ENCODE measurements at places on chromosomes 7 and 10.

DNA sequence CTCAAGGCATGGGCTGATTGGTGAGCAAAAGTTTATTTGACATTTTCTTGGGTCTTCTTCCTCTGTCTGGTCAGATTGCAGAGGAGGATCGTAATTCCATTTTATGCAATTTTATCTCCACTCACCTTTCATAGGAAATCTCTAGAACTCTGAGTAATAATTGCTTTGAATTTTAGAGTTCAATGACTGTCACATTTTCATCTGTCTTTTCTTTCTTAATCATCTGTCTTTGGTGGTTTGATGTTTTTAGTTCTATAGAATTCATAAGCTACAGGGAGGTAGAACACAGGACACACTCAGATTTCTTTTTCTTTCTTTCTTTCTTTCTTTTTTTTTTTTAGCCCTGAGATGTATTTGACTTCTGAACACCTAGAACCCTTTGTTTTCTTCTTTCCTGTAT lies 11.6 kb downstream of the GATA3 start:
- no peak for DNase-seq
- peaks cover 26% of the 10 kb centered on the region for H3K27me3 ChIP-seq
- H3K4me3 ChIP-seq: no peak overlapping the region
- H3K36me3 ChIP-seq: no peaks in the 10 kb centered on the region
- no peak overlapping the region for H3K27ac ChIP-seq
- peaks cover 7% of the 10 kb centered on the region for H3K4me1 ChIP-seq

DNA sequence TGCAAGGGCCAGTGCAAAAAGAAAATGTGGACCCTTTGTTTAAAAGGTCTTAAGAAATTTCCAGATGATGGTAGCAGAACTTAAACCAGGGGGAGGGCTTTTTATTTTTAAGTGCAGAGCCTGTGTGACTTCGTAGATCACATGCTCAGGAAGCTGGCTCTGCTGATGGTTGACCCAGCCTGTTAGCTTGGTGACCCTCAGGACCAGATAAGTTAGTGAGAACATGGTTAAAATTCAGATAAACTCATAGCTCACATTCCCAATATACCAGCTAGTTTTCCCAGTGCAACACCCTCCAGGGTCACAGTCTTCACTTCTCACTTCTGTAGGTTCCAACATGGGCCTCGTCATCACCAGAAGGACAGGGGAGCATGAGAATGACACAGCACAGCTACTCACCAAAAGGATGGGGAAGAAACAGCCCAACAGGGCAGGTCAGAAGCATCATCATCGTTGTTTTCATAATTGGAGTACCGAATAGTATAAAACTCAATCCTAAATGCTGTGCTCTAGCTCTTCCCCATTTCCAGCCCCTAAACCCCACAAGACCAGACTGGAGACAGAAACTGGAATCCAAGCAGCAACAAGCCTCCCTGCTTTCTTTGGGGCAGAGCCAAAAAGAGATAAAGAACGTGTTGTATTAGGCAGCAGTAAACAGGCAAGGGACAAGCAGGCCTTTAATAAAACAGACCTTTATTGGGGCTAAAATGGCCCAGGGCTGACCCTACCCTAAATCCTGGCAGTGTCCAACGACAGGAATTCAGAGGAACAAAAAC lies 102.2 kb upstream of the ANKRD1 start:
- H3K27ac ChIP-seq: no peak overlapping the region
- DNase-seq: no peak
- no peaks in the 10 kb centered on the region for H3K36me3 ChIP-seq
- no peak overlapping the region for H3K4me3 ChIP-seq

GRCh38 chr7:158757404-158757989 lies 52.9 kb upstream of the NCAPG2 start:
- peaks cover 49% of the 10 kb centered on the region for H3K36me3 ChIP-seq
- DNase-seq: no peak
- no peak overlapping the region for H3K27ac ChIP-seq

DNA sequence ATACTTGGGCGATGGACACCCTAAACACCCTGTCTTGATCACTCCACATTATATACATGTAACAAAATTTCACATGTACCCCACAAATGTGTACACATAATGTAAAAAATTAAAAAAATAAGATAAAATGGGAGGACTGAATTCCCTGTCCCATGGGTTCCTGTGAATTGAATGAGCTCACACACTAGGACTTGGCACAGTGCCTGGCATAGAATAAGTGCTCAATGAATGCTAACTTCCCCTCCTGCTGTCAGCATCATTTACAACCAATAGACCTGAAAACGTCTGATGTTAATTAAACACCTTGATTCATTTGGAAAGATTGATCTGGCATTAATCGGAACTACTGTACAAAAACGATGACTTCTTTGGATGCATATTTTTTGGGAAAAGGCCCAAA lies 117.3 kb upstream of the ZNF438 start:
- DNase-seq: no peak
- no peaks in the 10 kb centered on the region for H3K36me3 ChIP-seq
- no peak overlapping the region for H3K4me3 ChIP-seq

DNA sequence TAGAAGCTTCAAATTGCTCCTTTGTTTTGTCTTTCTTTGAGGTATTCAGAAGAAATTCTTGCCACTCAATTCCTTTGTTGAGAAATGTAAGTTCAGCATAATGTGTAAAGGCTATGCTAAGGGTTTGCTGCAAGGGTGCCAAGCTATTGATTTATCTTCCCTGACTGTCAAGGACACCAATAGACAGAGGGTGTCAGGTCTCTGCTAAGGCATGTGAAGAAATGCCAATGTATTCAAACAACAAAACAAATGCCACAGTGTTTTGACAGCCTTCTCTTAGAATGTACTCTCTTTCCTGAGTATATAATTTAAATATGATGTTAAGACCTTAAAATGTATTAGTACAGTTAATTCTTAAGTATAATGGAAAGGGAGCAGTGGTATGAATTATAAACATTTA lies 62.4 kb downstream of the LRGUK start:
- no peaks in the 10 kb centered on the region for H3K27me3 ChIP-seq
- no peaks in the 10 kb centered on the region for H3K36me3 ChIP-seq
- H3K27ac ChIP-seq: no peak overlapping the region
- H3K4me3 ChIP-seq: no peak overlapping the region
- DNase-seq: no peak

DNA sequence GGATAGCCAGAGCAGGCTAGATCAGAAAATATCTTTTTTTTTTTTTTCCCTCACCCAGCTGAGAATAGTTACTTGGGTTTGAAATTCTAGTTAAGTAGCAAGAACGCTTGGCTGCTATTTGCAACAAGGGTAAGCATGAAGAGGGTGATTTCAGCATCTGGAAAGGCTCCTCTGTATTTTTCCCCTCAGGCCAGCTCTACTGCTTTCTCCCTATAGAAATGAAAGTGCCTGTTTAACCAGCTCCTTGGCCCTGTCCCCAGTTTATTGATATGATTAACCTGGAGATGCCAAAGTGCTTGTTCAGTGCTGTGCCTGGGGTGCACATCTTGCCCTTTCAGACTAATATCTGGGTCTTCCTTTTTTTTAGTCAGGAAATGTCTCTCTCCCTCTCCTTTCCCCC lies 37.1 kb downstream of the AP3M1 start:
- H3K4me1 ChIP-seq: peaks cover 9% of the 10 kb centered on the region
- H3K27me3 ChIP-seq: no peaks in the 10 kb centered on the region
- H3K36me3 ChIP-seq: peaks cover 81% of the 10 kb centered on the region

- DNase-seq: no peak
- no peak overlapping the region for H3K4me3 ChIP-seq
- no peaks in the 10 kb centered on the region for H3K36me3 ChIP-seq
- peaks cover 27% of the 10 kb centered on the region for H3K4me1 ChIP-seq
- no peaks in the 10 kb centered on the region for H3K27me3 ChIP-seq
Observed at GRCh38 chr10:86685416-86685815, 17.1 kb downstream of the LDB3 start.

GRCh38 chr10:86199041-86199440 lies 167.6 kb downstream of the GRID1 start:
- no peaks in the 10 kb centered on the region for H3K36me3 ChIP-seq
- no peak overlapping the region for H3K27ac ChIP-seq
- no peaks in the 10 kb centered on the region for H3K27me3 ChIP-seq
- no peak for DNase-seq
- no peak overlapping the region for H3K4me3 ChIP-seq

DNA sequence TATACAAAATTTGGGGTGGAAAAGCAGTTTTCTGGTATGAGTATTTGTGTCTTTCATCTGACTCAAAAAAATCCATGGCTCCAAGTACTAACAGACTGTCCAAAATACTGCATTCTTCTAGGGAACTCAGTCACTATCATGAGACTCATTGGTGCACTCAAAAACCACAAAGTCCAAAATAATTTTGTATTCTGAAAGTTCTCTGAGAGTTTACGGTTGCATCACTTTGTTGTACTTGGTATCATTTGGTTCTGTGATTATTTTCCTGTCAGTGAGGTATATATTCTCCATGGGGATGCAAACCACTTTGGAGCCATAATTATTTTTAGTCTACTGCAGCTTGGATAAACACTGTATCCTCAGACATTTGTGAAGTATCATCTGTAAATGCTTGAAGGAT lies 28.0 kb upstream of the CABCOCO1 start:
- H3K36me3 ChIP-seq: no peaks in the 10 kb centered on the region
- peak; percentile 58 for DNase-seq
- H3K27ac ChIP-seq: no peak overlapping the region

- H3K36me3 ChIP-seq: no peaks in the 10 kb centered on the region
- no peaks in the 10 kb centered on the region for H3K4me1 ChIP-seq
- H3K27me3 ChIP-seq: no peaks in the 10 kb centered on the region
Observed at GRCh38 chr10:109379186-109379585, 544.1 kb downstream of the XPNPEP1 start.

DNA sequence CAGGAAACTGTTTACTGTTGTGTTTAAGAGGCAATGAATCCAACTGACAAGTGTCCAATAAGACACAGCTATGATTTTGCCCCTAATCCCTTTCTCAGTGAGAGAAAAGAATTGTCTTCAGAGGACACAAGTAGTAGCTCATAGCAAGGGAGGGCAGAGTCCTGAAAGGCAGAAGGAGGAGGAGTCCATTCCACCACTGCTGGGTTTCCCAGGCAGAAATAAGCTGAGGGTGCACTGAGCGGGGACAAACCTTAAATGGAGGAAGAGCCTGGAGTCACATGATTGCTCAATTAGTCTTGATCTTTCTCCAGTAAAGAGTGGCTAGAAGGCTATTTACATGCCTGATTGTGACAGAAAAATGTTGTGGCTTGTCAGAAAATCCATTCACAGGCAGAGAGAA lies 573.8 kb downstream of the POM121L12 start:
- H3K27me3 ChIP-seq: no peaks in the 10 kb centered on the region
- DNase-seq: no peak
- no peak overlapping the region for H3K4me3 ChIP-seq
- H3K4me1 ChIP-seq: no peaks in the 10 kb centered on the region
- H3K36me3 ChIP-seq: no peaks in the 10 kb centered on the region

- H3K27ac ChIP-seq: no peak overlapping the region
- H3K36me3 ChIP-seq: no peaks in the 10 kb centered on the region
- DNase-seq: peak; percentile 71
- H3K27me3 ChIP-seq: no peaks in the 10 kb centered on the region
- H3K4me3 ChIP-seq: no peak overlapping the region
Observed at GRCh38 chr10:34504534-34504933, 310.6 kb downstream of the PARD3 start.

DNA sequence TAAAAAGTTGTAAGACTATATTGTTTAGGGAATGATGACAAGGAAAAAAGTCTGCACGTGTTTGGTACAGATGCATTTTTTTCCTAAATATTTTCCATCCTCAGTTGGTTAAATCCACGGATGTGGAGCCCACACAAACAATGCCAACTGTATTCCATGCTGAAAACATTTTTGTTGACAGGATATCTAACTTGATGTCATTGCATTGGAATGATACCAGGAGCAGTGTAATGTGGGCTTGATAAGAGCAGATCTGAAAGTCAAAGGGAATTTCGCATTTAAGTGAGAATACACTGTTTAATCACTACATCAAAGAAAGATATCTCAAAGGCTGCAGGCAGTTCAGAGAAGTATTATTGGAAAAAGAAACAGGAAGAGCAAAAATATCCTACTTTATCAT lies 49.5 kb upstream of the TMEM140 start:
- H3K4me3 ChIP-seq: no peak overlapping the region
- H3K36me3 ChIP-seq: no peaks in the 10 kb centered on the region
- no peak overlapping the region for H3K27ac ChIP-seq
- no peaks in the 10 kb centered on the region for H3K4me1 ChIP-seq
- no peaks in the 10 kb centered on the region for H3K27me3 ChIP-seq
- DNase-seq: no peak

GRCh38 chr7:153948060-153948459 lies 104.1 kb upstream of the DPP6 start:
- no peaks in the 10 kb centered on the region for H3K36me3 ChIP-seq
- no peak overlapping the region for H3K27ac ChIP-seq
- H3K4me1 ChIP-seq: no peaks in the 10 kb centered on the region
- H3K27me3 ChIP-seq: no peaks in the 10 kb centered on the region

- H3K27ac ChIP-seq: no peak overlapping the region
- no peak for DNase-seq
- no peaks in the 10 kb centered on the region for H3K27me3 ChIP-seq
- no peaks in the 10 kb centered on the region for H3K36me3 ChIP-seq
Observed at GRCh38 chr7:21355406-21355874, 72.4 kb upstream of the SP4 start.

Measured in IMR-90 (cell line).